ENCODE measurements at places on chromosomes 5 and 9. TPM values are rescaled to one million over a fixed set of nuclear protein-coding genes. Genes with fewer than 3 reads are reported as not detected.

PNPLA7 gene
- 3.6 TPM for polyA plus RNA-seq

PTGES gene
- polyA plus RNA-seq: 9.5 TPM

GRCh38 chr5:123367739-123368138, 55.5 kb downstream of the CEP120 start:
- DNase-seq: no peak

DNA sequence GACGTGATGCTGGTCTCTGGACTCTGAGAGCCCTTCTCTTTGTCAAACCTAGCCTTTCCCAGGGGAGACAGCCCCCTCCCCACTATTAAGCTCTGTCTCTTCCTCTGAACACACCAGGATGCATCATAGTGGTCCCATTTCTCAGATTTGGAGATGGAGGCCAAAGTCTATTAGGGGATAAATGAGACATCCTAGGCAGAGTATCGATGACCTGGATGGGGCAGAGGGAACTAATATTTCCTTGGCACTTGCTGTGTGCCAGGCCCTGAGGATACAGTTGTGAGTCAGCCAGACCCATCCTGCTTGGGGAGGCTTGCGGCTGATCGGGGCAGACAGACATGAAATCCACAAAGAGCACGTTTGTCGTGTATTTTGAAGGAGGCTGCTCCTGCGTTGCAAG, 5.2 kb downstream of the DNM1 start:
- DNase-seq: no peak

GRCh38 chr5:85278193-85278592, 893.5 kb upstream of the EDIL3 start:
- DNase-seq: no peak
